ENCODE measurements at places on chromosomes 7 and 10.

DNA sequence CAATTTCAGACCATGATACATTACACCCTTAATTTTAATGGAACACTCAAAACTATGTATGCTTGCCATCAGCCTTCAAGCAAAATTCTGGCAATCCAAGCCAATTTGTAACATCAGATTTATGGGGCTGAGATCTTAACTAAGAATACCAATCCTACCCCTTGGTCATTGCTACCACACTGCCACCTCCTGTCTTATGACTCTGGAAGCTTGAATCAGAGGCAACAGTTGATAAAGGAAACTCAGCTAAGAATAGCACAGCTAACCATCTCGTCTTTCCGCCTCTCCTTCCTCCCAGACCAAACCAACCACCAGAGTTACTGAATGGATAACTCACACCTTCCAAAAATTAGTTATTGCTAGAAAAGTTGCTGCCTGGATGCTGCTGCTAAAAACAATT lies 7.4 kb downstream of the IGF2BP3 start:
- DNase-seq: peak; percentile 39

DNA sequence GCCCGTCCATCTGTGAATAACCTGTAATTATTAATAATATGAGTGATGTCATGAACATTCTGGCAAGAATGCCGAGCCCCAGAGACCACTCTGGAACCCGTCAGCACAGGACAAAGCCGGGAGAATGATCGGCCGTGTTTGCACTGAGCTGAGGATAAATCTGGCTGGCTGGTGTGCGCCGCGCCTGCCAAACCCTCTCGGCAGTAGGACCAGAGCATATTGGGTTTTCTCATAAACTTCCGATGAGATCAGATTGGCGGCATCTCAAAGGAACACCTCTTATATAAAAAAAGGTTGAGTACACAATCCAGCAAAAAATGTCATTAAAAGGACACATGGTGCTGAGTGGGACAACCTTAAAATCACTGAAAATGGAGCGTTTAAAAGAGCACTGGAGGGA lies 296.0 kb upstream of the MKI67 start:
- no peak for DNase-seq

DNA sequence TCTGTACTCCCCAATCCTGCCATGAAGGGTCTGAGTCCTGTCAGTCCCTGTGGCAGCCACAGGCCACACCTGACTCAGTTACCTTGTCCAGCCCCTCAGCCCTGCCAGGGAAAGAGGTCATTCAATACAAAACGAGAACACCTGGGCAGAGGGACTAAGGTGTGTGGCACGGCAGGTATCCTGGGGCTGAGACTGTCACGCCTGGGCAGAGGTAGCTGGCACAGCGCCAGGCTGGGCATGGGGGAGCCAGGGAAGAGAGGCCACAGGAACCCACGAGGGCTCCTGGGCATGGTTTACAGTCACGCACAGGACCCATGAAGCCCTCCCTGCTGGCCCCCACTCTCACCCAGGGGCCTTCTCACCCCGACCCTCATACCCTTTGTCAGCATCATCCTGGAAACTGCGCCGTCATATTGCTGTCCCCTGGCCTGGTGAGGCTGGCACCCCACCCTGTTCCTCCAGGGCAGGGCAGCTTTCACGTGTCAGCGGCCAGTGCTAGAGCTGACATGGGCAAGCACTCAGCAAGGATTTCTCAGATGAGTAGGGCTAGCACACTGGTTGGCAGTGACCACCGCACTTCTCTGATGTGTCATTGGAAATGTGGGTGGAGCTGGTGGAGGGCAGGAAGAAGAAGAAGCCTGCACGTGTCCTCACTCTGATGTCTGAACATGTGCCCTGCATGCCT lies 42.7 kb downstream of the LRRC18 start:
- no peak for DNase-seq

GRCh38 chr7:11236680-11237079 lies 263.0 kb downstream of the PHF14 start:
- DNase-seq: no peak

DNA sequence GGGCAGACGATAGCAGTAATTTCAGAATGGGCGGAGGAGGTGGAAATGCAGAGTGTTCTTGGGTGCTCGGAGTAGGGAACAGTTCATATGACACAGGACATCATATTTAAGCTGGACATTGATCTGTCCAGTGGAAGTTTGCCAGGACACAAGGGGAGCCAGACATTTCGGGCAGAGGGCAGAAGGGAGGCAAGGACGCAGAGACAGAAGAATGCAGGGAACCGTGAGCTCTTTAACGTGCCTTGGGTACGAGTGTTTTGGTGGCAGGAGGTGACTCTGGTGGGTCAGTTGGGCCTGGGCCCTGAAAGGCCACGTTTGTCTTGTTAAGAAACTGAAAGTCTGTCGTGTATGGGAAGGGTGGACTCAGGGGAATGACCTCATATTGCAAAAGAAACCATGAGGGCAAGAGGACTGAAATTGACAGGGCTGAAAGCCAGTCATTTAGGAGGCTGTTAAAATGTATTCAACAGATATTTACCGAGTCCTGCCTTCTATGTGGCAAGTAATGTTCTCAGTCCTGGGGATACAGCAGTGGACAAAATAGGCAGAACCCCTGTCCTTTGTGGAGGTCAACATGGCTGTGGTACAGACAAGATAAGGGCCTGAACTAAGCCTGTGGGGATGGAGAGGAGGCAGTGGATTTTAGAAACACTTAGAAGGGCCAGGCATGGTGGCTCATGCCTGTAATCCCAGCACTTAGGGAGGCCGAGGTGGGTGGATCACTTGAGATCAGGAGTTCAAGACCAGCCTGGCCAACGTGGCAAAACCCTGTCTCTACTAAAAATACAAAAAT lies 2.2 kb downstream of the OPTN start:
- peak; percentile 14 for DNase-seq

GRCh38 chr7:128236924-128237586 lies 4.0 kb upstream of the LEP start:
- DNase-seq: peak; percentile 97

DNA sequence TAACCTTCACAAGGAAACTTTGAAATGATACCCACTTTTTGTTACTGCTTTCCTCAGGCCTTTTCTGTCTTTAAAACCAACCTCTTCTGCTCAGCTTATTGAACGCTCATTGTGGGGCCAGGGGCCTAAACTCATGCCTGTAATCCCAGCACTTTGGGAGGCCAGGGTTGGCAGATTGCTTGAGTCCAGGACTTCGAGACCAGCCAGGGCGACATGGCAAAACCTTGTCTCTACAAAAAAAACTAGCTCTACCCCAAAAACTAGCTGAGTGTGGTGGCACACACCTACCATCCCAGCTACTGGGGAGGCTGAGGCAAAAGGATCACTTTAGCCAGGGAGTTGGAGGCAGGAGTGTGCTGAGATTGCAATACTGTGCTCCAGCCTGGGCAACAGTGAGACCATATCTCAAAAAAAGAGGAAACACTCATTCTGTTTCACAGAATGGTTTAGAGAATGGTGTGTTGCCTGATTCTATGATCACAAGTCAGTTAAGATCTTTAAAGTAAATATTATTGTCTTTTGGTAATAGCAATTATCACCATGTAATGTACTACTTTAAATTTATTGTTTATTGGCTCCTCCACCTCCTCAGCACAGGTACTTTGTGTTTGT lies 51.1 kb downstream of the KCTD7 start:
- DNase-seq: peak; percentile 26

GRCh38 chr7:1024331-1024841 lies 20.0 kb upstream of the GPR146 start:
- DNase-seq: no peak

DNA sequence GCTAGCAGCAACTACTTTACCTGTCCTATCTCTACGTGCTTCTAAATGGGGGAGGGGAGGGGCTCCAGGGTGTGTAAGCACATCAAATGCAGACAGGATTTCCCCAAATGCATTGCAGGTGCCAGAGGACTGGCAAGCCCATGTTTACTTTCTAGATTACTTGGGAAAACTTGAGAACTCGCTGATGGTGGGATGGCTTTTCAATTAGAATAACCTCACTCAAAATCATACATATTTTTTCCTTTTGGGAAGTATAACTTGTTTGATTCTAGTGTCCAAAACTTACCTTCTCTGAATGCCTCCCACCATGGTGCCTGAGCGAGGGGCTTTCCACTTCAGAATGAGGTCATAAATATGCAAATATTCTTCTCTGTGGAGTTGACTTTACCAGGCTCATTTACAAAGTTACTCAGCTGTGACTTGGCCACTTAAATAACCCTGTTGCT lies 191.3 kb upstream of the RHOBTB1 start:
- DNase-seq: no peak

- no peak for DNase-seq
These were observed 20.5 kb downstream of the DKK1 start for GRCh38 chr10:52334595-52334994.

GRCh38 chr10:14543046-14543903 lies 212.6 kb upstream of the FRMD4A start:
- DNase-seq: peak; percentile 69

GRCh38 chr10:14953424-14954000 lies 384 bp downstream of the DCLRE1C start:
- DNase-seq: peak; percentile 63

- DNase-seq: no peak
These were observed 175.0 kb upstream of the LYZL2 start for GRCh38 chr10:30804478-30805055.

GRCh38 chr7:7263297-7264230 lies 81.2 kb downstream of the C1GALT1 start:
- no peak for DNase-seq

DNA sequence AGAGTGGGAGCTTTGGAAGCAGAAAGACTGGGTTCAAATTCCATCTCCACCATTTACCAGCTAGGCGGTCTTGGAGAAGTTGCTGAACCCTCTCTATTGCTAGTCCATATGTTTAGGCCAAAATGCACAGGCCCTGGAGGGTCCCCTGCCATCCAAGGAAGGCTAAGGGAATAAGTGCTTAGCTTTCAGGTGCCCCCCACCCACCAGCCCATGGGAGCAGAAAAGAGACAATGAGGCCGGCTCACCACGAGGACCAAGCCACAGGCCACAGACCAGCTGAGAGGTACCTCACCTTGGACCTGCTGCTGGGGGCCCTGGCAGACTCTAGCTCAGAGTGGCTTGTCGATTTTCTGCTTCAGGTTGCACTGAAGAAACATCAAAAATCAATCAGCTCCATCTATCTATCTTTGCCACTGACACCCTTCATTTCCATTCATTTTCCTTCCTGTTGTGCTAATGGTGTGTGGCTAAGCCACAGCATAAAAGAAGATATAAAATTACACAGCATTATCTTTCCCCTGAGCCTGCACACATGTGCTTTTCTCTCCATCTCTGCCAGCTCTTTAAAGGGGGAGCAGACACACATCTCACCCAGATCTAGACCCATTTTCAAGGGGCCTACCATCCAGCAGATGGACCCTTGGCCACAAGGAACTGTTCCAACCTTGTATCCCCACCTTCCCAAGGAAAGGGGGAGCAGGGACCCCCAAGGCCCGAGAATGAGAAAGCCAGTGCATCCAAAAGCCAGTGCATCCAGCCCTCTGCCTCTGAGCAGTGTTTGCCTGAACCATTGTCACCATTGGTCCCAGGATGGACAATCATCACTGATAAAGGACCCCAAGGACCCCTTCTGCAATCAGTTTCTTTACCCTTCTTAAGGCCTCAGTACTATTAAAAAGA lies 65.4 kb downstream of the GRID1 start:
- no peak for DNase-seq

DNA sequence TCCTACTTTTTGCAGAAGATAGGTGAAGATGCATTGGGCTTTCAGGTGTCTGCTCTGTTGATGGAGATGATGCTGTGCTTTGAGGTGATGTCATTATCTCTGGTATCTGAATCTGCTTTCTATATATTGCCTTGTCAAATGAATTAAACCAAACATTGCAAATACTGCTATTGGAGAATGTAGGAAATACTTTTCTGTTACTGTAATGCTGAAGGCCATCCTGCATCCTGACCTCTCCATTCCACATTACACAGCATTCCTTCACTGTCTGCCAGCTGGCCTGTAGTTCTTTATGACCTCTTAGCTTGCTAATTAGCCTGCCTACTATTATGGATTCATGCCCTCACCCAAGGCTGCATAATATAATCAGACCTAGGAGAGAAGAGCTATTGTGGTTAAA lies 73.2 kb downstream of the VCL start:
- no peak for DNase-seq

DNA sequence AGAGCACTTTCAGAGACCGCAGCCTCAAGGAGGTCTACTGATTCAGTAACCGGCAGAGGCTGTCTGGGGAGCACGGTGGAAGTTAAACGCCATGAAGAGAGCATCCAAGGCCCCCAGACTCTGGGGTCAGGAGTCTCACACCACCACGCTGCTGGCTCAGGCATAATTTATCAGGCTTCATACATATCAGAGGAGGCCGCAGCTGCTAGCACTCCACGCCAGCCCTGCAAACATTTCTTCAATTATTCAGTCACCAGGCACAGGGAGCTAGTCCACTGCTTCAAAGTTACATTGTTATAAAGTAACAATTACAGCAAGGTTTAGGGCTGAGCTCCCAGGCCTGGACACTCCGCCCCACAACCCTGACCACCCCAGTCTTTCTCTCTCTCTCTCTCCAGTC lies 97.8 kb downstream of the PAXIP1 start:
- no peak for DNase-seq

GRCh38 chr7:111264111-111264868 lies 173.4 kb downstream of the LRRN3 start:
- no peak for DNase-seq

- no peak for DNase-seq
These were observed 66.3 kb downstream of the TACC2 start for GRCh38 chr10:122055252-122055651.

GRCh38 chr7:73668103-73668885 lies 663 bp downstream of the VPS37D start:
- DNase-seq: no peak

GRCh38 chr7:156897673-156898072 lies 4.7 kb upstream of the LMBR1 start:
- no peak for DNase-seq

- DNase-seq: no peak
These were observed 18.6 kb downstream of the NSMCE4A start for GRCh38 chr10:121956111-121957061.

DNA sequence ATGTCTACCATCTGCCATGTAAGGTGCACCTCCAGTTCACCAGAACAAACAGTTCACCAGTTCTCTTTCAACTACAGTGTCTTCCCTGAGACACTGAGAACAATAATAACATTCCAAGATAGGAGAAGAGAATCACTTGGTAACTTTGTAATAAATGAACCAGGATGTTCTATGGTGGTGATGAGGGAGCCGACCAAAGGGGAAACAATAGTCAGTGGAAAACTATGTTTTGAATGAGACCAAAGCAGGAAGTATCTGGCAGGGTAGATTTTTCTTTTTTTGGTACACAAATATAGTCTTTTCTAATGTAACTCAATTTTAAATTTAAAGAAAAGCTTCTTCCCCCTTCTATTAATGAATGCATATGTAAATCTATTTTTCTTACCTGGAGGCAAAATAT lies 20.0 kb downstream of the HYAL4 start:
- no peak for DNase-seq

DNA sequence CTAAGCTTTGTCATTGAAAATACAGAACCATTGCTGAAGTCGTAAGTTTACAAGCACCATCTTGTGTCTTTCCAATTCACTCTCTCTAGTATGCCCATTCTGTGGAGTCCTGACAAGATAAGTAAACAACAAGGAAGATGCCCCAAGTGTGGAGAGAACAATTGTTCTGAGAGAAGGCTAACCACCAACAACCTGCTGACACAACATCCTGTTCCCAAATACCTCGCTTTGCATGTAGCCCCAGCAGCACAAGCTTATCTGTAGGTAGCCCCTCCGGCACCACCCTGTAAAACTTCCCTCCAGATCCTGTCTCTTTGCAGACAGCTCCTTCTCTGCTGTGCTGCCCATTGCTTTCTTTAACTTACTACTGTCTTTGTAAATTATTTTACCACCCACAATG lies 233.3 kb upstream of the AOAH start:
- no peak for DNase-seq

All from inflammatory macrophage (primary cell).